Thoracic aorta (tissue), 2 donors: ENCODE measurements at places on chromosomes 3 and 15. TPM values are rescaled to one million over a fixed set of nuclear protein-coding genes. Genes with fewer than 3 reads are reported as not detected.

DNA sequence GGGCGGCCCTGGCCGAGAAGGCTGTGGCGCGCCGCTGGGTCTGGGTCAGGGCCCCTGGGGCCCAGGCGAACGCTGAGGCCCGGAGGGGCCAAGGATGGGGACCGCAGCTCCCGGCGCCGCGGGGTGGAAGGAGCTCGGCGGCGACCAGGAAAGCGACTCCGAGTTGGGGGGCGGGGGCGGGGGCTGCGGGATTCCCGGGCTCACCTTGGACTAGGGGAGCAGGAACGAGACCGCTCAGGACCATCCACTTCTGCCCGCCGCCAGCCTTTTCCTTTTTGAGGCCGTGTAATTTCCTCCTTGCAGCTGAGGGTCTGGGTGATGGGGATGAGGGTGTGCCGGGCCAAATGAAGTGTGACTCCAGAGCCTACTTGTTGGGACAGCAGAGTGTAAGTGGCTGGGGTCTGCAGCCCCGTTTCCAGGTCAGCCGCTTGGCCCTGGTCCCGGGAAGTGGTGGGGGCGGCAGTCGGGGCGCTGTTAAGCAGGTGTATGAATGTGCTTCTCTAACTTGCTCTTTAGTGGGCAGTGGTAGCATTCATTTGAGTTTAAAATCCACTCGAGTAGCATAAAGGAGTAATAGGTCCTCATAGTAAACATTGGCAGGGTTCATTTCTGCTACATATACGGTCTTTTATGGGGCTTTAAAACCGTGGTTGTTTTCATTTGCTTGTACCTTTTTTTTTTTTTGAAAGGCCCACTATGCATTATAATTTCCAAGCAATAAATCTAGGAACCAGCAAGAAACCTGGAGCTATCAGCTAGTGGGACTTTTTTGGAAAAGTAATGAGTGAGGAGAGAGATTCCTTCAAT lies 717 bp downstream of the PXK start:
- no peak for DNase-seq
- no peaks in the 10 kb centered on the region for H3K27me3 ChIP-seq
- H3K4me3 ChIP-seq, result peak overlapping the region; percentile 71
- H3K27ac ChIP-seq, result peak overlapping the region; percentile 3
- peaks cover 27% of the 10 kb centered on the region for H3K4me1 ChIP-seq

ARHGEF26 gene
- total RNA-seq, result 88.0 TPM

- H3K36me3 ChIP-seq, result peaks cover 32% of the 10 kb centered on the region
- H3K27ac ChIP-seq, result peak overlapping the region; percentile 93
- H3K27me3 ChIP-seq, result no peaks in the 10 kb centered on the region
Measured at GRCh38 chr15:98955331-98955730, 52.3 kb downstream of the PGPEP1L start.

USF3 gene
- 20.3 TPM for total RNA-seq

DNA sequence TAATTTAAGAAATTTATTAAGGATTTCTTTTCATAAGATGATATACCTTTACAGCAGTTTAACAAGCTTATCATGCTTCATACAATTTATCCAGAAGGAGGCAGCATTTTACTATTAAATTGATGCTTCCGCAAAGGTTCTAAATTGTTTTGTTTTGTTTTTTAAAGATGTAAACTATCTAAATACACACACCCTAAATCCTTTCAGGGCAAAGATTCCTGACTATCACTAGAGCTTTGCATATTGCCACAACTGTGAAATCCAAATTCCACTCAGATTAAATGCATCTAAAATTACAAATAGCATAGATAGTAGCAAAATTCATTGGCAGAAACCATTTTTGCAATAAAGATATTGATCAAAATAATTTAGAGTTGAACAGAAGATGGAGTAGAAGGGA lies 44.5 kb upstream of the CCNL1 start:
- H3K4me3 ChIP-seq, result no peak overlapping the region
- H3K27ac ChIP-seq, result no peak overlapping the region
- H3K36me3 ChIP-seq, result no peaks in the 10 kb centered on the region
- H3K4me1 ChIP-seq, result no peaks in the 10 kb centered on the region

- no peaks in the 10 kb centered on the region for H3K27me3 ChIP-seq
- no peaks in the 10 kb centered on the region for H3K36me3 ChIP-seq
- H3K4me1 ChIP-seq, result no peaks in the 10 kb centered on the region
- no peak overlapping the region for H3K4me3 ChIP-seq
- DNase-seq, result no peak
Measured at GRCh38 chr3:183188895-183189462, 26.4 kb upstream of the LAMP3 start.

GRCh38 chr3:72947715-72948490 lies 48.7 kb upstream of the PPP4R2 start:
- H3K4me1 ChIP-seq, result no peaks in the 10 kb centered on the region
- no peaks in the 10 kb centered on the region for H3K36me3 ChIP-seq
- no peaks in the 10 kb centered on the region for H3K27me3 ChIP-seq
- H3K4me3 ChIP-seq, result no peak overlapping the region
- DNase-seq, result no peak

PARP15 gene
- total RNA-seq, result 4.1 TPM

DNA sequence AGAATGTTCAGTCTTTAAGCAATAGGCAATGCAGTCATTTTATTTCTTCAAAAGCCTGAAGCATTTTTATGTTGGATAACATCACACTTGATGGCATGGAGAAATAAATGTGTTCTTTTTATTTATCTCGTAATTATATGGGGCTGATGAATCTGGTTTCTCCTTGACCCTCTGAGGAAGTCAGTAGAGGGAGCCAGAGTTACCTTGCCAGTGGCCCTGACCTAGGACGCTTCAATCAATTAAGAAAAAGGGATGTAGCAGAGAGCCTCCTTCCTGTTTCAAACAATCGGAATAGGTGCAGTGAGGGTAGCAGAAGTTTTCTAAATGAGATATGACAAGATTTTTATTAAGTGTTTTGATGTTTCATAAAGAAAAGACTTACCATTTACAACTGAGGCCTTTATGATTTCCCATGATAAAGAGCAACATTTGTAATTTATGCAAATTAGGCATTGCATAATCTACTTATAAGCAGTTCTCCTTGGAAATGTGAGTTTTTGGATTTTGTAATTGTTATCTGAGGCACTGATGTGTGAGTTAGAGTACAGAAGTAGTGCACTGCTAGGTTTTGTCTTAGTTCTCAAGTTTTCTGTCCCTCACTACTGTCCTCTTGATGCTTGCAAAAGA lies 129.1 kb downstream of the RAP2B start:
- DNase-seq, result no peak
- no peak overlapping the region for H3K4me3 ChIP-seq
- H3K27me3 ChIP-seq, result no peaks in the 10 kb centered on the region
- no peak overlapping the region for H3K27ac ChIP-seq

MAGEL2 gene
- 0.56 TPM for total RNA-seq

FETUB gene
- not detected for total RNA-seq

GRCh38 chr3:150538324-150539208 lies 7.7 kb downstream of the SERP1 start:
- peaks cover 8% of the 10 kb centered on the region for H3K36me3 ChIP-seq
- no peak overlapping the region for H3K4me3 ChIP-seq
- peaks cover 11% of the 10 kb centered on the region for H3K4me1 ChIP-seq
- H3K27me3 ChIP-seq, result no peaks in the 10 kb centered on the region
- no peak overlapping the region for H3K27ac ChIP-seq

GRCh38 chr15:64742385-64742784 lies 33.0 kb downstream of the RBPMS2 start:
- H3K4me1 ChIP-seq, result no peaks in the 10 kb centered on the region
- no peak overlapping the region for H3K27ac ChIP-seq
- DNase-seq, result no peak
- H3K4me3 ChIP-seq, result no peak overlapping the region

DNA sequence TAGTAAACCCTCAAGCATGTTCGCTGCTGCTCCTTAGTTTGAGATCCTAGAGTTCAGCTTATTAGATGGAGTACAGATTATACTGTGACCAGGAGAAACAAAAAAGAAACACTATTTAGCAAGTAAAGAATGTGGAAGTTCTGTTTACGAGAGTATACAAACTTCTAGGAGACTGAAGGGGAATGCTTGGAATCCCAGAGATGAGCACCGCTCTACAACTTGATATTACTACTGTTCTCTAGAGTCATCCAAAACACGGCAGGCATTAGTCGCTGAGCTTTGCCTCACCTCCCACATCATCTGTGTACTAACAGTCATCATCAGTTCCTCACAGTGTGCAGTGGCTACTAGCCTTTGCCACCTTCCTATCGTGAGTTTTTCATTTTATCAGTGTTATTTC lies 121.4 kb upstream of the CHRM5 start:
- no peak overlapping the region for H3K27ac ChIP-seq
- no peaks in the 10 kb centered on the region for H3K36me3 ChIP-seq
- no peak for DNase-seq
- H3K4me3 ChIP-seq, result no peak overlapping the region
- no peaks in the 10 kb centered on the region for H3K27me3 ChIP-seq
- no peaks in the 10 kb centered on the region for H3K4me1 ChIP-seq

- no peaks in the 10 kb centered on the region for H3K36me3 ChIP-seq
- peaks cover 5% of the 10 kb centered on the region for H3K4me1 ChIP-seq
- H3K4me3 ChIP-seq, result no peak overlapping the region
- no peak for DNase-seq
- H3K27me3 ChIP-seq, result no peaks in the 10 kb centered on the region
Measured at GRCh38 chr15:62320259-62320658, 155.2 kb upstream of the C2CD4B start.

GRCh38 chr3:23601091-23601822 lies 204.5 kb upstream of the UBE2E1 start:
- H3K4me1 ChIP-seq, result peaks cover 18% of the 10 kb centered on the region
- H3K27ac ChIP-seq, result no peak overlapping the region
- DNase-seq, result no peak

IL1RAP gene
- 32.9 TPM for total RNA-seq

DNA sequence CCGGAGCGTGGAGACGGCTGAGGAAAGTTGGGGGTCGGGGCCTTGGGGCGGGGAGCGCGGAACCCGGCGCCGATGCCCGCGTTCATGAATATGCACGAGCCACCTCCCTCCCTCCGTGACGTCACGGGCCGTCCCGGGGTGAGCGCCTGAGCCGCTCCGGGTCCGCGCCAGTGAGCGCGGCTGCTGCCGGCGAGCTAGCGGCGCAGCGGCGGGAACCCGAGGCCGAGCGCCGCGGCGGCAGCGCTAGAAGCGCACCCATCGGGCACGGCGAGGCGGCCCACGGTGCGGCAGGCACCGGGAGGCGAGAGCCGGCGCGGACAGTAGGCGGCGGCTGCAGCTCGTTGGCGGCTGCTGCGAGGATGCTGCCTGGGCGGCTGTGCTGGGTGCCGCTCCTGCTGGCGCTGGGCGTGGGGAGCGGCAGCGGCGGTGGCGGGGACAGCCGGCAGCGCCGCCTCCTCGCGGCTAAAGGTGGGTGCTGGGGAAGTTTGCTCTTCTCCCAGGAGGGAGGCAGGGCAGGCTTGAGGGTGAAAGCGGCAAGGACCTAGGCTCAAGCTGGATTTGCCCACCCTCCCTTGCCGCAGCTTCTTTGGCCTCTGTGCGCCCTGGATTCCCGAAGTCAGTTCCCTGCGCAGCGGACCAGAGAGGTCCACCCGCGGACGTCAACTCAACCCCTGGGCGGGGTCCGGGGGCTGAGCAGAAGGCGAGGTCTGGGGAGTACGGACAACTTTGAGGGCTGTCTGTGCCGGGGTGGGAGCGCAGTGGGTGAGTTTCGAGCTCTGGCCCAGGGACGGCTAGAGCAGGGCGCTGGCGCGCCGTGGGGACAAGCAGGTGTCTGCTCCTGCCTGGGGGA lies at the start of gene CLSTN2:
TSS of gene CLSTN2 (plus strand) at position 170 of the 850 bp plus-strand sequence.
- peaks cover 6% of the 10 kb centered on the region for H3K4me1 ChIP-seq
- no peak for DNase-seq
- peak within 1 kb of the TSS; percentile 72 for H3K4me3 ChIP-seq
- H3K27me3 ChIP-seq, result no peaks in the 10 kb centered on the region

DNA sequence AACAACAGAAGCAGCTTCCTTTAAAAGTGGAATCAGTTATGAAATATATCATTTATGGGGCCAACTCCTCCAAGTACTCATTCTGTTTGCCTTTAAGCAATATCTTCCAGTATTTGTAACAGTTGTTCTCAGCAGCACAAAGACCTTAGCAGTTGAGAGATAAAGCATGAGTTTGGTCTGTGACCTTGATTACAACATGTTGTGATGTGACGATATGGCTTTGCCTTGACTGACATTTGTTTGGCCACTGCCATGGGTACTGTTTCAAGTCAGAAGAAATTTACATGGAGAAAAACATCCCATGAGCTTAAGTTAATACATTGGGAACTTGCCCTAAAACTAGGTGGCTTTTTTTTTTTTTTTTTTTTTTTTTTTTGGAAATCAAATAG lies 175.1 kb upstream of the KBTBD8 start:
- no peak for DNase-seq
- H3K36me3 ChIP-seq, result no peaks in the 10 kb centered on the region
- H3K4me1 ChIP-seq, result no peaks in the 10 kb centered on the region
- H3K27ac ChIP-seq, result no peak overlapping the region
- H3K4me3 ChIP-seq, result no peak overlapping the region

CISH gene
- total RNA-seq, result 4.1 TPM

DNA sequence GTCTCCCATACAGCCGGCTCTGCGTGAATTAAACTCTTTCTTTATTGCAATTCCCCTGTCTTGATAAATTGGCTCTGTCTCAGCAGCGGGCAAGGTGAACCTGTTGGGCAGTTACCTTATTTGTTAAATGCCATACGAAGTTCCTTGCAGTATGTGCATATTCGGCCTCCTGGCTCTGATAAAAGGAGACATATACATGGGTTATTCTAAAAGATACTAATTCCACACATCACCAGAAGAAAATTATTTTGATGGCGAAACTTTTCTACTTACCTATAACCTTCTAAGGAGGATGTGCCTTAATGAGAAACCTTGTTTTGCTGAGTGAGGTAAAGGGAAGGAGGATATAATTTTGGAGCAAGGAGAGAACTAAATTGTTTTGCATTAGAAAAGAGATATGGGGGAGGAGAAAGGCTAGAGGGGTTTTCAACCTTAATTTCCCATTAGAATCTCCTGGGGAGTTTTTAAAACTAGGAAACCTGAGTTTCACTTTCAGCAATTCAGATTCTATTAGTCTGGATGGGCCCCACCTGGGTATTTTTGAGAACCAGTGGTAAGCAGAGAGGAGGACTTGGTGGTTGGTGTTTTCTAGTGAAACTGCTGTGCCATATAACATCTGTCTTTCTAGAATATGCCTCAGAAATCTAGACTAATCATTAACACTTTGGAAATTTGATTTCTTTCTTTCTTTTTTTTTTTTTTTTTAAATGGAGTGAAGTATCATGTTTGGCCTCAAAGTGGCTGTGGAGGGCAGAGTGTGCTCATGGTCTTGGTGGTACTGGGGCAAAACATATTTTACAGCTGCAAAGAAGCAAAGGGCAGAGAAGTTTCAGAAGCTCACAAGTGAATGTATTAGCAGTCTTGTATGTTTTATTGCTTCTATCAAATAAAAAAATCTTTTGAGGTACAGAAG lies 23.0 kb downstream of the NANOGP8 start:
- no peak overlapping the region for H3K4me3 ChIP-seq
- no peaks in the 10 kb centered on the region for H3K36me3 ChIP-seq
- H3K27ac ChIP-seq, result no peak overlapping the region
- no peaks in the 10 kb centered on the region for H3K27me3 ChIP-seq
- H3K4me1 ChIP-seq, result no peaks in the 10 kb centered on the region
- DNase-seq, result no peak

GRCh38 chr3:19886404-19886803 lies 47.6 kb downstream of the EFHB start:
- H3K27ac ChIP-seq, result no peak overlapping the region
- peaks cover 13% of the 10 kb centered on the region for H3K4me1 ChIP-seq
- no peaks in the 10 kb centered on the region for H3K36me3 ChIP-seq
- H3K27me3 ChIP-seq, result no peaks in the 10 kb centered on the region
